ENCODE measurements at places on chromosomes 5 and 9.

DNA sequence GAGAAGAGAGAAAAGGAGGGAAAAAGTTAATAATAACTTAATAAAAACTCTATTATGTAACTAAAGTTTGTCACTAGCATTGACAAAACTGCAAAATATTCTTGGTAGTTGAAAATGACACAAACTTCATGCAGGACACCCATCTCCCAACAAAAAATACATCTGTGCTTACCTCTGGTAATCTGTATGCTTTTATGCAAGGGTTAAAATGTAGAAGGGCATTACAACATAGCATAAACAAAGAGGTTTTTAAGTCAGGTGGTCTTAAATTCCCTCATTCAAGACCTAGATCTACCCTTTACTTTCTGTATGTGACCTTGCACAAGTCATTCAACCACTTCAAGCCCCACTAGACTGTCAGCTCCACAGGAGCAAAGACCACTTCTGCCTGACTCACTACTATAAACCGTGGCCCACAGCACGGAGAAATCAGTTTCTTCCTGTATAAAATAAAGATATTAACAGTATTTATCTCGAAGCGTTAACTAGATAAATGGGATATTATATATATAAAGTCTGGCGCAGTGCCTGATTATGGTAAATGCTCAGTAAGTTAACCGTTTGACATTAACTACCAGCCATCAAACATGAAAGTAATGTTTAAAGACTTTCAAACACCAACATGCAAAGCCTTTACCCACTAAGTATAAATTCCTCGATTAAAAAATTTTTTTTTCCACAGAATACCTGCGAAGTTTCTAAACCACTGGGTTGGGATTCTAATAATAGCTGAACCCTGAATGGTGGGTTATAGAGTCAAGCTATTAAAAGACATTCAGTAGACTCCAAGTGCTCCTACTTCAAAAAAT is 2.0 kb downstream of the FBXL17 start:
- no peak for DNase-seq

DNA sequence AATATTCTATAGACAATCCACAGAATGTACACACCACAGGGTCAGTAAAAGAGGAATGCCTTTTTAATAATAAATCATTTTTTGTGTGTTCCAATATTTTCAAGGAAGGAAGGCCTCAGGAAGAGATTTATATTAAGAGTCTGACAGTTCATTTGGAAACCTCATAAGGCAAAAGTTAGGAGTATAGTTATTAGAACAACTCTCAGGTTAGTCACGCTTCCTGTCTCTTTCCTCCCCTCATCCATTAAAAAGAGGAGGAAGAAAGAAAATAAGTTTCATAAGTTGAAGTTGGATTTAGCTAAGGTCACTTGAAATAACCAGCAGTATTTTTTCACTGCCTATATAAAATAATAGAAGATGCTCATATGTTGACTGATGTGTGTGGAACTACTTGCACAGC is 863.2 kb downstream of the PTPRD start:
- DNase-seq = no peak

GRCh38 chr9:84297162-84297821 is 43.3 kb downstream of the SLC28A3 start:
- DNase-seq = no peak

GRCh38 chr5:40321514-40321913 is 358.2 kb upstream of the PTGER4 start:
- no peak for DNase-seq
